ENCODE measurements at places on chromosomes 11 and 22.

- no peak for DNase-seq
Measured at GRCh38 chr11:121159741-121160140, 58.7 kb downstream of the TECTA start.

DNA sequence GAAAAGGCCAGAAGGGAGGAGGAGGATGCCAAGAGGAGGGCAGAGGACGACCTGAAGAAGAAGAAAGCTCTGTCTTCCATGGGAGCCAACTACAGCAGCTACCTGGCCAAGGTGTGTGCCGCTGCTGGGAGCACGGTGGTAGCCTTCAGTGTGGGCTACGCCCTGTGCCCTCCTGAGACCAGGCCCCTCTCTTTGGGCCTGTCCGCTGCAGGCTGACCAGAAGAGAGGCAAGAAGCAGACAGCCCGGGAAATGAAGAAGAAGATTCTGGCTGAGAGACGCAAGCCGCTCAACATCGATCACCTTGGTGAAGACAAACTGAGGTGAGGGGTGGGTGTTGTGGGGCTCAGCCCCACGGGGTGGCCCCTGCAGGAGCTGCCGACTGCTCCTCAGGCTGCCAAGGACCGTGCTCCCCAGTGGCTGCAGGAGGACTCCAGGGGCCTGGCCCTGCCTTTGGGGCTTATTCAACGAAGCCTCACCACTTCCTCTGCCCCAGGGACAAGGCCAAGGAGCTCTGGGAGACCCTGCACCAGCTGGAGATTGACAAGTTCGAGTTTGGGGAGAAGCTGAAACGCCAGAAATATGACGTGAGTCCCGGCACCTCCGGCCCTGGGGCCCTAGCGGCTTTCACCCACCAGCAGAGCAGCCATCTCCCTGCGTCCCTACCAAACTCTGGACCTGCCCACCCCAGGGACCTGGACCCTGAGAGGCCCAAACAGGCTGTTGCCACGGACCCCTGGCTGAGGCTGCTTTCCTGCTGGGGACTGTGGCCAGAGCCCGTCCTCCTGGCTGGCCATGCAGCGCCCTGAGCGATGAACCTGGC lies 12.6 kb upstream of the MRPL23 start:
- no peak for DNase-seq

- DNase-seq = no peak
Measured at GRCh38 chr22:20089226-20089976, 9.4 kb downstream of the DGCR8 start.

DNA sequence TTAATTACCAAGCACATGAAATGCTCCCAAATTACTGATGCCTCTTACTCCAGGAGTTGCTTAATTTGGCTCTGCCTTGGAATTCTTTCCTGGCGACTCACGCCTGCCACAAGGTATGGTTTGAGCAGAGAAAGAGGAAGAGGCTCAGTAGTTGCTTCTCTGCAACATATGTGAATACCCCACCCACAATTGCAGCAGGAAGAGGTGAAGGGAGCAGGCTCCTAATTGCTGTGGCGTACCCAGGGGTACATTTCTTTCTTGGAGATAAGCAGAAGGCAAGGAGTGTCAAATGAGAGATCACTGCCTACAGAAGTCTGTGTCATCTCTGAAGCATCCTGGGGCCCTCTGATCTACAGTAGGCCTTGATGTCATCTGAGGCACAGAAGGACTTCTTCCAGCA lies 10.6 kb upstream of the NNMT start:
- no peak for DNase-seq

DNA sequence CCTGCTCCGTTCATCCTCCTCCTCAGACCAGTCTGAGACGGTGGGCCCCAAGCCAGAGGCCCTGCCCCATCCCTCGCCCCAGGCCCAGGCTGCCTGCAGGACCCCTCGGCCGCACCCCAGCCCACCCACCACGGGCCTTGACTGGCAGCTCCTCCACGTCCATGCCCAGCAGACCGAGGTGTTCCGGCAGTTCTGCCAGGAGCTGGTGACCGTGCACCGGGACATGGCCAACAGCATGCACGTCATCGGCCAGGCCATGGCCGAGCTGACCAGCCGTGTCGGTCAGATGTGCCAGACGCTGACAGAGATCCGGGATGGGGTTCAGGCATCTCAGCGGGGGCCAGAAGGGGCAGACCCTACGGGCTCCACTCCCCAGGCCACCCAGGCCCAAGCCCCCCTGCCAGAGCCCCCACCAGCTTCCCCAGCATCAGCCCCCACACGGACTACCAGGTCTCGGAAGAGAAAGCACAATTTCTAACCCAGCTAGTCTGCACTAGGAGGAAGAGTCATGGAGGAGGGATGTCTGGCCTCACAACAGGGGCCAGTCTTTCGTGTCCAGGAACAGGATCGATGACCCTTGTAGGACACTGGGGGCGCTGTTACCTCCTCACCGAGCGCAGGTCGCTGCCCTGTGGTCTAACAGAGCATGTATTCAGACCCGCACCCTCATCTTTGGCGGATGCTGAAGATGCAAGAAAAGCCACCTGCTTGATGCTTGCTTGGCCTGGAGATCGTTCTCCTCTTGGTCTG lies 66.3 kb downstream of the PRDM11 start:
- DNase-seq = no peak

- DNase-seq = no peak
Measured at GRCh38 chr11:24588081-24588480, 91.2 kb downstream of the LUZP2 start.

DNA sequence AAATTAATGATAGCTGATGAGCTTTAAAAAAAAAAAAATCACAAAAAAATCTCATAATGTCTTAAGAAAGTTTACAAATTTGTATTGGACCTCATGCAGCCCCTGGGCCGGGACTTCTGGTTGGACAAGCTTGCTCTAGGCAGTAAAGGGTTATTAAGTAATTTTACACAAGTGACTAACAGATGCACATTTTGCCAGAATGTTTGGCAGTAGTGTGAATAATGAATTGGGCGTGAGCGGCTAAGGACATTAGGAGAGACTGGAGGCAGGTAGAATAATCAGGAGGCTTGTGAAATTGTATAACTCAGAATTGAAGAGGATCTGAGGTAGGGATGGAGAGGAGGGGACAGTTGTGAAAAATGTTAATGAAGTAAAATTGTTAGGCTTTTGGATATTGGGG lies 77.4 kb downstream of the HIPK3 start:
- DNase-seq = no peak

DNA sequence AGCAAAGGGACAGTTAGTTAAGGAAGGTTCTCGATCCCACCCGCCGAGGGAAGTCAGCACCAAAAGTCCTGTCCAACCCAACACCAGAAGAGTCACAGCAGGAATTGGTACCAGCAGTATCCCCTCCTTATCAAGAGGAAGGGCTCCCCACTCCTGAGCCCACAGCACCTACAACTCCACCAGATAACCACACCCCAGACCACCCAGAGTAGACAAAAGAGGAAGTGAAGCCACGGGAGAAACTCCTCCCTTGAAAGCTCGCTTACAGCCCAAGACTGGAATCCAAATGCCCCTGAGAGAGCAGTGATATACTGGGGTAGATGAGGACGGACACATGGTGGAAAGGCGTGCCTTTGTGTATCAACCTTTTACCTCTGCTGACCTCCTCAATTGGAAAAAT lies 7.3 kb upstream of the CD5 start:
- no peak for DNase-seq

DNA sequence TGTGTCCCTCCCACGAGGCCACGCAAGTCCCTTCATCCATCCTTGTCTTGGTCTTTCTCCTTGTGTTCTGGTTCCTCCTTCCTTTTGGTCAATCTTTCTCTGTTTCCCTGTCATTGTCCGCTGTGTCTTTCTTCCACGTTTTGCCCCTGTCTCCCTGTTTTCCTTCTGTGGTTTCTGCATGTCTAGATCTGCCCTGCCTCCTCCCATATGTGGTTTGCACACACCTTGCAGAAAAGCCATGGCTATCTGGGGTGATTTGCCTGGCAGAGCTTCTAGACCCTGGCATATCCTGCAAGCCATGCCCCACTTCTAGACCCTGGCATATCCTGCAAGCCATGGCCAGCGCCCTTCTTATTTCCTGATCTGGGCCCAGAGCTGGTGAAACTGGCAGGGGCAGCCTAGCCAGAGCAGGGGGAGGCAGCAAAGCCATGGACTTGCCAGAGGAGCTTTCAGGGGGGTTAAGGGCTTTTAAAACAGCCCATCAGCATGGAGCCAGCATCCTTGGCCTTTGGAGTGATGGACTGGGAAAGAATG lies 131.6 kb upstream of the NECTIN1 start:
- no peak for DNase-seq
